Amniotic stem cell (primary cell): ENCODE measurements at places on chromosomes 3 and 15.

GRCh38 chr3:32882603-32883025 lies 64.8 kb downstream of the TRIM71 start:
- no peak for DNase-seq

- DNase-seq: peak; percentile 60
Observed at GRCh38 chr3:154758109-154758868, 321.8 kb upstream of the MME start.

DNA sequence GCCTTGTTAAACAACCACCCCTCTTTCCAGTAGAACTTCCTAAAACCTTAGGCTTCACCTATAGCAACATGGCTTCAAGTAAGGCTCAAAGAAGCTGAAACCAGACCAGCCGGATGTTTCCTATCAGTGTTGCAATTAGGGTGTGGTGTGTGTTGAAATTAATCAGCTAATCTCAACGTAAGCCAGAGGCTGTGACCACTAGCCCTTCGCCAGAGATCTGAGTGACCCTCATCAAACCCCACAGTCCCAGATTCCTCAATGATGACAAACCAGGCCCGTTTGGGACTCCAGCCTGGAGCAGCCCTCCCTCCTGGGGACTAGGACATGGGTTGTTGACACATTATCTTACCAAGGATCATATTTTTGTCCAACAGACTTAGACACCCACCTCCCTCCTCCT lies 27.3 kb downstream of the CYP11A1 start:
- no peak for DNase-seq

- DNase-seq: no peak
Observed at GRCh38 chr15:67790610-67791319, 34.5 kb upstream of the SKOR1 start.
